Stimulated activated CD8-positive, alpha-beta memory T cell treated with anti-CD3 and anti-CD28 coated beads, Interleukin-7, amount 100 ng/mL, for 4 hours (primary cell): ENCODE measurements at places on chromosomes 3 and 15.

- no peak for DNase-seq
These were observed 16.8 kb downstream of the SLC25A26 start for GRCh38 chr3:66237552-66237951.

GRCh38 chr3:155321418-155321817, 27.9 kb upstream of the STRIT1 start:
- DNase-seq: no peak

DNA sequence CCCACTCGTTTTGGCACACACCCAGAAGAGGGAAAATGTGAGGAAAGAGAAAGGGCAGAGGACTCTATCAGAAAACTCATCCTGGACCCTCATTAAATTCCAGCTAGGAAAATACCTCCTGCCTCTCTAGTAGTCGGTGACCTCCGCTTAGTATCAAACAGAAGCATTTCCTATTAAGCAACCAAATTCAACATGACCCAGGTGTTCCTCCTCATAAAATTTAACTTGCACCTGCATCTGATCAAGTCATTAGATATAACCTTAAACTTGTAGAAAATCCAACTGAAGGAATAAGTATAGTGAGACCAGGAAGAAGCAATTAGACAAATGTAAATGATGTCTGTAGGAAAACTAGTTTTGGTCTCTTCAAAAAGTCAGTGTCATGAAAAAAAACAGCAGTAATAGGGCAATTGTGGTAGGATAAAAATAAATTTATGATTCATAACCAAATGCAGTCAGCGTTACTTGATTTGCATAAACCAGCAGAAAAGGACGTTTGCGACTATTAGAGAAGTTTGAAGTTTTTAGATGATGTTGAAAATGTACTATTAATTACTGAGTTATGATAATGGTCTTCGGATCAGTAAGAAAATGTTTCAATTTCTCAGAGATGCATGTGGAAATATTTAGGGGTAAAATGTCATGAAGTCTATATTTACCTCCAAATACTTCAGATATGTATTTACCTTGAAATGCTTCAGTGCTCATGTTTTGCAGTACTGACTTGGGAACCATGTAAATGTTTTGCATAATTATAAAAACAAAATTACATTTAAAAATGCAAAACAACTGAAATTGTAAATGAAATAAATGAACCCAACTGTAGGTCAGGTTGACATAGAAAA, 44.6 kb downstream of the LDHAL6B start:
- no peak for DNase-seq

GRCh38 chr3:8554696-8555095, 53.1 kb downstream of the LMCD1 start:
- DNase-seq: no peak

DNA sequence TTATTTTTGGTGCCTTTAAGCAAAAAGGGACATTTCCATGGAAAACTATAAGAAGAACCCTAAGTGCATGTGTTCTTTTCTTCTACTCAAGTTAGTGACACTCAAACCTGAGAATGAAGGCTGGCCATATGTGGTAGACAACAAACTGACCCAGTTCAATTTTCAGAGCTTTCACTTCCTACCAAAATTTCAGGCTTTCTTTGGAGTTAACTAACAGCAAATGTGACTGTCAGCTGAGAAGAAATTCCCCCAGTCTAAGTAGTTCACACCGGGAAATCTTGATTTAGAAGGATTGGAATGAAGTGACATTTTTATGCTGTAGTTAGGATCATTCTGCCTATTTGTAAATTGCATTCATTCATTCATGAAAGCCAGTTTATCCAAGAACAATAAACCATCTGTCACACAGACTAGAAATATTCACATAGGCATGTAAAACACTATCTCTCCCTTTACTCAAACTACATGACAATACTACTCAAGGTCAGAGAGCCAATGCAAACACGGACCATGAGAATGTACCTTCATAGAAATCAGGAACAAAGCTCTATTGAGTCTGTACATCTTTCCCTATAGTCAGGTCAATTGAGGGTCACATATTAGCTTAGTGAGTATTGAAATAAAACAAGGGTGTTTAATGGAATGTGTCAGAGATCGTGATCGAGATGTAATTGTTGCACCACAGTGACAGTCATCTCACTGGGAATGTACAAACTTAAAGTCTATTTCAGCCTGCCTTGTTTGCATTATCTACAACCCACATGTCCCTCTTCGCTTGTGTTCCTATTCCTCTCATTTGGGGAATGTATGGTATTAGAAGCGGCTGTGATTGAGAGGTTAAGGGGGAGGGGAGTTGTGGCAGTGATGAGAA, 113.8 kb upstream of the TGFBR2 start:
- no peak for DNase-seq

DNA sequence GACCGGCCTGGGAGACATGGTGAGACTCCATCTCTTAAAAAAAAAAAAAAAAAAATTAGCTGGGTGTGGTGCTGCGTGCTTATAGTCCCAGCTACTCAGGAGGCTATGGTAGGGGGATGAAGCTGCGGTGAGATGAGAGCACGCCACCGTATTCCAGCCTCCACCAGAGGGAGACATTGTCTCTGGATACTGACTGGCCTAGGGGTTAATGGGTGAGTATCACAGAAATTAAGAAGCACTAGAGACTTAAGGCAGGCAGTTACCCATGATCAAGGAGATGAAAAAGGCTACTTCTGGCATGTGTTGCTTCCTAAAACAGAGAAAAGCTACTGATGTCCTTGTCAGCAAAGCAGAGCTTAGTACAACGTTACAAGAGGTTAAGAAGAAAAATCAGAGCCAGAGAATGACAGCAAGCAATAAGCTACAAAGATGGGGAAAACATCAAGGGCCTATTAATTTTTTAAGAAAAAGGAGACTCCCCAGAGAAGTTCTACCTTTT, 8.6 kb downstream of the TFRC start:
- peak; percentile 53 for DNase-seq

DNA sequence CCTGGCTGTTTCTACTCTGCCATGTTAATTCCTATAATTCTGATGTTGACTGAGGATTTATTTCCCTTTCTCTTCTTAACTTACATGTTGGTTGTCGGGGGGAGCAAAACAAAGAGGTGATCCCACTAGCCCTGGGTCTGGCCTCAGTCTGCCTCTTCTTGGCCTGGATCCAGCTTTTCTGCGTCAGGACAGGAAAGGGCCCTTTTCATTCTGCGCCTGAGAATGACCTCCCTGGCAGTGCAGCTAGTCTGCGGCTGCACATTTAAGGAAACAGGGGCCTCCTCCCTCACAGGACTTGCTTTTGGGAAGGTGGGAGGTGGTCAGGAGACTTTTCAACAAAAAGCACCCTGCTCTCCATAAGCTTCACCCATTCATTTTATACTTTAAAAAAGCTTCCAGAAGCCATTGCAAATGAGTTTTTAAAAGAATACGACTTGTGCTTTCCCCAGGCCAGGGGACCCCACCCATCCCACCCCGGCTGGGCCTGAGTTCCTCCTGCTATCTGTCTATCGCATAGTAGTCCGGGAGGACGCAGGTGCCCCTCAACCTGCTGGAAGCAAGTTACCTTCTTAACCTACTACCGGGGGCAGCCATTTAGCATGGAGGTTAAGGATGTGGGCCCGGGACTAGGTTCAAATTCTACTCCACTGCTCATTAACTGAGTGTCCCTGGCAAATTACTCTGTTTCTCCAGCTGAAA, 21.3 kb upstream of the EHD4 start:
- no peak for DNase-seq

DNA sequence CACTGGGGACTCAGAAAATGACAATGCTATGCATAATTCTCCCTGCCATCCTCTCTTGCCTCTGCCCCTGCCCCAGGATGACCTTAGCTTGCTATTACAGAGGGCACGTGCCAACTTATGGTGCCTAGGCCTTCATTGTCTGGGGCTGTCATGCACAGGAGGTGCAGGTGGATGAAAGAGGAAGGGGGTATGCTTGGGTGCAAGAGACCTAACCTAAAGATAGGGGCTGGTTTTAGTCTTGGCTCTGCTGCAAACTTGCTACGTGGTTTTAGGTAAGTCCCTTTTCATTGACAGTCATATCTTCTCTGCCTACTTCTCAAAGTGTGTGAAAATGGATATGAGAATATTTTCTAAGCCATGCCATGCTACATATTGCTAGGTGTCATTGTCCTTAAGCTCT, 161.3 kb downstream of the EPHB1 start:
- no peak for DNase-seq

DNA sequence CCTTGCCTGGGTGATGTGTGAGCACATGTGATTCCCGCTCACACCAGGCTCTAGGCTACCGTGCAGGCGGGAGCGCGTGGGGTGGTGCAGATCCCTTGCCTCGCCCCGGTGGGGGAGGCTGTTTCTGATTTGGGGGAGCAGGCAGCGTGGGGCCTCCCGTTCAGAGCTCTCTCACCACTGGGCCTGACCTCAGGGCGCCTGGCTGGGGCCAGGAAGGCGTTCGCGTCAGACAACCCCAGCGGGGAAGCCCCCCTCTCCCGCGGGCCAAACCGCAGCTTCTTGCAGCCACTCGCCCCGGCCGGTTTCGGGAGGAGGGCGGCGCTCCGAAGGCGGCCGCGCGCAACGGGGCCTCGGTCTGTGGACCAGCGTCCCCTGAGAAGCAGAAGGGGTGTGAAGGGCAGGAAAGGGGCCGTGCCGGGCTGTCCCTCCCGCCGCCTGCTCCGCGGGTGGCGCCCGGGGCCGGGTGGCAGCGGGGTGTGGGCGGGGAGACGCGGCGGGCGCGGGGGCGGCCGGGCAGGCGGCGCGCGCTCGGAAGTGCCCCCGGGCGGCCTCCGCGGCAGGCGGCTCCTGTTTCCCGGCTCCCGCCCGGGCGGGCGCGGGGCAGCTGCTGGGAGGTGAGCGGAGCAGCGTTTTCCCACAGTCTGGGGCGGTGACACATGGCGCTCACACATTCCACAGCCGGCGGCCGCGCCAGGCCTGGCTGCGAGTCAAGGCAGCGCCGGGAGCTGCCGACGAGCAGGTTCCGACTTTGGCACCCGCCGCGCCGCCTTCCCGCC, 65.1 kb upstream of the HES1 start:
- DNase-seq: peak; percentile 33

- DNase-seq: no peak
These were observed 69.8 kb upstream of the MNS1 start for GRCh38 chr15:56534728-56535127.

DNA sequence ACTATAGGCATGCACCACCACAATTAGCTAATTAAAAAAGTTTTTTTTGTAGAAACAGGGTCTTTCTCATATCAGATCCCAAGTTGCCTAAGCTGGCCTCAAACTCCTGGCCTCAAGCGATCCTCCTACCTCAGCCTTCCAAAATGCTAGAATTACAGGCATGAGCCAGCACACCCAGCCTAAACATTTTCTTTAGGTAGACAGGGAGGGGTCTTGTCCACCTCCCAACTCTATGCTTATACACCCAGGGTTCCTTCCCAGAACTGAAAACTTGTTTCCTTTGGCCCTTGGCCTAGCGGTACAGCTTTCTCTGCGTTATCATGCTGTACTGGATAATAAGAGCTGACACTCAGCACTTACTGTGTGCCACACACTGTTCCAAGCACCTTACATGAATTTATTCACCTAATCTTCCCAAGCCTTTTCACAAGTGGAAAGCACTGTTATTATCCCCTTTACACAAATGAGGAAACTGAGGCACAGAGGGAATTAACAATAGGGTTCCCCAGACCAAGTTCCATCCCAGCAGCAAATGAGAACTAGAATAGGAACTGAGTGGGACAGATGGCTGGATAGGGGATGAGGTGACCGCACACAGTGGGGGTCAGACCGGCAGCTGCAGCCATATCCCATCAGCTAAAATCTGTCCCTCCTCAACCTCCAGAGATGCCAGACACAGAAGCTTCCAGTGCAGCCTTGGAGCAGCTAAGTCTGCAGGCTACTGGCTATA, 150.8 kb downstream of the MEGF11 start:
- DNase-seq: no peak

DNA sequence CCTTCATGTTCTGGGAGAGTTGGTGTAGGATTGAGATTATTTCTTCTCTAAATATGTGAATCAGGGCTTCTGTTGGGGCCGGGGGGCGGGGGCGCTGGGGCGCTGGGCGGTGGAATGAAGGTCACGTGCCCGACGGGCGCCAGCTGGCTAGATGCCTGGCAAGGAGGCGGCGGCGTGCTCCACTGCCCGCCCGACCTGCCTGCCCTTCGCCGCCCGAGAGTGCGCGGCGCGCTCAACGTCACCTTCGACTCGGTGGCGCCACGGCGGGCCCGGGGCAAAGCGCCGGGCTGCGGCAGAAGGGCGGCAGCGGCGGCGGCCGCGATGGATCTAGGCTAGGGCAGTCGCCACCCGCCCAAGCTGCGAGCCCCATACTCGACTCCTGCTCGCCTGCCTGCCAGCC, 47.0 kb upstream of the LHFPL4 start:
- no peak for DNase-seq

DNA sequence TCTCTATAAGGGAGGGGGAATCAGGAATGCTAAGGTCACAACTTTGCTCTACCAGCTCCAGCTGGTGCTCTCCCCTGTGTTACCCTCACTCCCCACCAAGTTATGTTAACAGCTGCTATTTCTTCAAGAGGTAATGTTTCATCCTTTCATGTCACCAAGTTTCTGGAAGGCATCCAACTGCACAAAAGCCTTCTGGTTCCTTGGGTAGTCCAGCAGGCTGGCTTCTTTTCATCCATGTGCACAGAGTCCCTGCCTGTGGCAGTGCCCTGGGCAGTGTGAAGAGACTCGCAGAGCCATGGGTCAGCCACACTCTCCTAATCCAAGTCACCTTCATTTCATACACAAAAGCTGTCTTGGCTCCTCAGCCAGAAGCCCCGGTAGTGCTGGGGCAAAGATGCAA, 737.5 kb upstream of the LMCD1 start:
- no peak for DNase-seq

DNA sequence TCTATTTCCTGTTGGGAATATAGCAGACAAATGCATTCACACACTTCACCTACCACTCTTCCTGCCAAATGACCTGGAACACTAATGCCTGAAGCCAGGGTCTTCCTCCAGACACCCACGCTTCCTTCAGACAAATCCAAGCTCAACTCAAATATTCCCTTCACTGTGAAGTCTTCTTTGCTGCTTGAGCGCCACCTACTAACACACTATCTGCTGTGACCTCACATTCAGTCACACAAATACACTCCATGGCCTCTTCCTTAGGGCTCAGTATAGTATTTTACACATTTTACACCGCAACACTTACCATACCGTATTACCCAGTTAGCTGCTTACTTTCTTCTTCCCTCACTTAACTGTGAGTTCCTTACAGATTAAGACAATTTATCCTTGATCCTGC, 149.4 kb downstream of the SHOX2 start:
- no peak for DNase-seq

GRCh38 chr15:98860281-98861041, 147.1 kb downstream of the PGPEP1L start:
- no peak for DNase-seq
